ENCODE measurements at places on chromosomes 6 and 20.

DNA sequence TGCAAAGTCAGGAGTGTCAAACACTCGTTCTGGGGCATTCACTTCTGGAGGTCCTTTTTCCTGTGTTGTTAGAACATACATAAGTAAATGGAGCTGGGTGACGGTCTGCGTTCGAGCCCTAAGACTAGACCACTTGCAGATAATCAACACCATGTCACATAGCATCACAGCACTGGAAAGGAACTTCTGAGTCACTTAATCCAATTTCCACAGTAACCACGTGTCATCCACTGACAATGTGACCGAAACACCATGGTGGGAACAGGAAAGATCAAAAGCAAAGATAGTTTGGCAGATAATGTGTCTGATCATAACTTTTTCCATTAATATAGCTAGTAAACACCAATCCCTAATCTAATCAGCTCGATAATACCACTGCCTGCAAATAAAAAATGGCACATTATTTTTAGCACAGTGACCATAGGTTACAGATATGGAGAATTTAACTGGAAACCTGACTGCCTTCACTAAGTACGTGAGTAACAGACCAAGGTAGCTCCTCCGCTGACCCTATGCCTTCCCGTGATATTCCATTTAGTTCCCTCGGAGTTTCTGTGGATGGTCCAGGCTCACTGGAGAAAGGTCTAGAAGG, 34.8 kb downstream of the WRNIP1 start:
- DNase-seq: no peak

DNA sequence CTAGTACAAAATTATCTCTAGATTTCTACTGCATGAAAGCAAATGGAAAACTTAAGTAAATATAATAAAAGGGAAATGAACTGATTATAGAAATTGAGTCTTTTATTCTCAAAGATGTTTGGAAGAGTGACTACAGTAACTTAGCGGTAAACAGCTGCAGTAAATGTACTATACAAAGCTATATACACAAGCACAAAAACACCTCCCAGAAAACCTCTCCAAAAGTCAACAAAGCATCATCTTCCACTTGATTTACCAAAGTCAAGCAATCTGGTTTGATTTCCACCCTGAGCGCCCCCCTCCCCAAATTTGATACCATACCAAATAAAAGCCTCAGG, 142.1 kb upstream of the SHLD1 start:
- DNase-seq: no peak

- no peak for DNase-seq
These were observed 57.9 kb upstream of the AKAP12 start for GRCh38 chr6:151181706-151182363.

- DNase-seq: no peak
These were observed 7.0 kb downstream of the GTF2H5 start for GRCh38 chr6:158175111-158175510.

DNA sequence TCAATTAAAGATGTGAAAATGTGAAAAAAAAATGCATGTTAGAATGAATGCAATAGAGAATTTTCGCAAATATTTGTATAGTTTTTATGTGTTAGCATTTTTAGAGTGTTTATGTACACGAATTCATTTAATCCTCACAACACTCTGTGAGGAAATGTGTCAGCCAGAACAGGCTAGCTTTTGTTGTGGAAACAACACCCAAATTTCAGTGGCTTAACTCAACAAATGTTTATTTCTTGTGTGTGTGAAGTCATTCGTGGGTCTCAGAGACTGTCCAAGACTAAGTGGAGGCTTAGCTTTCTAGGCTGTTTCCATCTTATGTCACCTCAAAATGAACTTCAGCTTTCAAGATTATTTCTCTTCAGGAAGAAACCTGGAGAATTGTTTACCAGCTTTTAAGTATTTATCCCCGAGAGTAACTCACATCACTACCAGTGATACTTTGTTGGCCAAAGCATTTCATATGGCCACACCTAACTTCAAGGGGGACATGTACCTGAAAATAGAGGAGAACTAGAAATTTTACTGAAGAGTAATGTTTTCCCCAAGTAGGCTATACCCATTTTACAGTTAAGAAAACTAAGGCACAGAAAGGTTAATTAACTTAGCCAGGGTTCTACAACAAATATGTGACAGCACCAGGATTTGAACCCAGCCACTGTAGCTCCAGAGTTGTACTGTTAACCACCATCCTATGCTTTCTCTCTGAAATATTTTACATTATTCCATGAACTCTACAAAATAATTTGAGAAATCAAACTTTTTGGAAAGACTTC, 306.1 kb downstream of the QKI start:
- DNase-seq: no peak

- no peak for DNase-seq
These were observed 232.5 kb downstream of the IBTK start for GRCh38 chr6:82015043-82015442.

- DNase-seq: no peak
These were observed 282.2 kb downstream of the CDH26 start for GRCh38 chr20:60240415-60240814.

DNA sequence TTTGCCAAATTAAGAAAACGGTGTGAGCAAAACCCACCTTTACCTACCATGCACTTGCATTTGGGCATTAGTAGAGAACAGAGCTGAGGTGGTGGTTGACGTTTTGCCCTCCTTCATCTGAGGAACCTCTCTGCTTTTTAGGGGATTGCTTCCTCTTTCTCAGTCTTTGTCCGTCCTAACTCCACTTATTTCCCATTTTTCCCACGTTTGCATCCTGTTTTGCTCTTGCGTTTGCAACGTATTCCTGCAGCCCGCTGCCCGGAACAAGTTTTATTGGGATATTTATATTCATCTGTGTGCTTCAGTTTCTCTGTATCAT, 374 bp upstream of the SERINC1 start:
- no peak for DNase-seq

DNA sequence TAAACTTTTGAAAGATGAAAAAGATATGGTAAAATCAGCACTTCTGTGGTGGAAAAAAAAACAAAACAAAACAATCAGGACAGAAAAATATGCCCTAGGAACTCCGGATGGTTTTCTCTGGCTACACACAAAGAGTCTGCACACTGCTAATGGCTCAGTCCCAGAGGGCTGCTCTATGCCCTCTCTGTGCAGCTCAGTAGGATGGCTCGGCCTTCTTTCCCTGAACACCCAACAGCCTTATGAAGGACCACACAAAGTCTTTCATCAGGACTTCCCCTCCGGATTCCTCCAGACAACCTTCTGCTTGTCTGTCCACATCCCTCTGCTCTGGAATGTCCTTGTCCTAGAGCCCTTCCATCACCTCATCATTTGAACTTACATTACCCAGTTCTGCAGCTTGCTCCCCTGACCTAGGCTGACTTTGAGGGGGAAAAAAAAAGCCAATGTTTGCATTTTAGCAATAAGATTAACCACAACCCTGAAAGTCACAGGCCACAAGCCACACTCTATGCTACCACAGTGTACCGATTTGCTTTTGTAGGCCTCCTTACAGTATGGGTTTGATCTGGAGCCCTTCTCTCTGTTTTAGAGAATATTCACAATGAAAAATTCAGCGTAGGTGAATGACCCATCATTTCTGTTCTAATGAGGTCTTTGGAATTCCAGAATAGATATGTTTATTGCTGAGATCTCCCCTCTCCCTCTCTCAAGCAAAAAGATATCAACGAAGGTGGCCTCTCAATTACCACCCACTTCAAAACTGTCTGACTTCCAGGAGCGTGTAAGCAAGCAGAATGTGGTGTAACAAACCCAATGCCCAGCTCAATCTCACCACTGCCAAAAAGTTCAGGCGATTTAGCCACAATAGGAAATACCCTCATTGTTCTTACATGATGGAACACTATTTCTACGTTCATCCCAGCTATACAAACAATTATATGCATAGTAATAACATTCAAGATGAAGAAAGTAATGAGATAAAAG, 164.0 kb downstream of the GMDS start:
- no peak for DNase-seq

DNA sequence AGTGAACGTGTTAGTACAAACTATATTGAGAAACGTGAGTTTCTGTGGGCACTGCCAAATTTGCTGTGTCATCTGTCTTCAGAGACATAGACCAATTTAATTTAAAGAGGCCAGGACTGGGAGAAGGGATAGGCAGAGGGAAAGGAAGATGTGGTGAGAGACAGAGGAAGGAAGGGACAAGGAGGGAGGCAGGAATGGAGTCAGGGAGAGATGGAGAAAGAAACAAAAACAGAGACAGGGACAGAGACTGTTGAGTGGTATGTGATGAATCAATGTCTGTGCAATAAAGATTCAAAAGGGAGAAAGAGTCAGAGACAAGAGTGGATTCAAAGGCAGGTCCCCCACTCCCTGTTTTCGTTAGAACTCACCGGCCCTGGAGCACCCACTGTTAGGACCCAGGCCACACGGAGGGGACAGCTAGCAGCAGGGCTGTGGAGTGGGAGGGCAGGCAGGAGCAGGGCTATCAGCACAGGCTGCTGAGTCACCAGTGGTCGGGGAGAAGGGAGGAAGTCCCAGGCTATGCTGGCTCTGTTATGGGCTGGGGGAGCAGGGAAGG, 51.6 kb upstream of the CHD6 start:
- DNase-seq: no peak

DNA sequence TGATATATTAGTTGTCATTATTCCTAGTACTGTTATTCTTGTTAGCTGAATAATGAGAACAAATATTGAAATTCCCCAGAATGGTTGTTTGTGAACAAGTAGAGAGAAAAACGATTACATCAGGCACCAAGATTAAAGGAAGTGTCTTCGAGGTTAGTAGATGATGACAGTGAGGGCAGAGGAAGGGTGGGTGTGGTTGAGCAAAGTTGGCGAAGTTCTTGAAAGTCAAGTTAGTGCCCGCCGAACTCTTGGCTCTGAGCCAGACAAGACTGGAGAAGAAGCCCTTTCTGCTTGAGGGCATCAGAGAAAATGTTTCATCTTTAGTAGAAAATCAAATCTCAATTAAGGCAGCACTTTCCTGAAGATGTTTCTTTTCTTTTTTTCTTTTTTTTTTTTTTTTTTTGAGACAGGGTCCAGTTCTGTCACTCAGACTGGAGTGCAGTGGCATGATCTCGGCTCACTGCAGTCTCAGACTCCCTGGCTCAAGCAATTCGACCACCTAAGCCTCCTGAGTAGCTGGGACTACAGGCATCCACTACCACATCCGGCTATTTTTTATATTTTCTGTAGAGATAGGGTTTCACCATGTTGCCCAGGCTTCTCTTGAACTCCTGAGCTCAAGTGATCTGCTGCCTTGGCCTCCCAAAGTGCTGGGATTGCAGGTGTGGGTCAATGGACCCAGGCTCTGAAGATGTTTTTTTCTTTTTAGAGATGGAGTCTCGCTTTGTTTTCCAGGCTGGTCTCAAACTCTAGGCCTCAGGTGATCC, 77.1 kb downstream of the SGK1 start:
- no peak for DNase-seq

- DNase-seq: no peak
These were observed 58.3 kb downstream of the COL12A1 start for GRCh38 chr6:75147512-75147911.

DNA sequence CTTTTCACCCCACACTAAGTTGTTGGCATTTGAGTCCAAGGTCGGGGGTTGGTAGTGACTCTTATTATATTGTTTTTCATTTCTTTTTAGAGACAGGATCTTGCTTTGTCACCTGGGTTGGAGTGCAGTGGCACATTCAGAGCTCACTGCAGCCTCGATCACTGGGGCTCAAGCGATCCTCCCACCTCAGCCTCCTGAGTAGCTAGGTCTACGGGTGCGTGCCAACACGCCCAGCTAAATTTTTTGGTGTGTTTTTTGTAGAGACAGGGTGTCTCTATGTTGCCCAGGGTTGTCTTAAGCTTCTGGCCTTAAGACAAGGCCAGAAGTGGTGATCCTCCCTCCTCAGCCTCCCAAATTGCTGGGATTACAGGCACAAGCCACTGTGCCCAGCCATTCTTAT, 25.1 kb upstream of the TGM2 start:
- DNase-seq: no peak

DNA sequence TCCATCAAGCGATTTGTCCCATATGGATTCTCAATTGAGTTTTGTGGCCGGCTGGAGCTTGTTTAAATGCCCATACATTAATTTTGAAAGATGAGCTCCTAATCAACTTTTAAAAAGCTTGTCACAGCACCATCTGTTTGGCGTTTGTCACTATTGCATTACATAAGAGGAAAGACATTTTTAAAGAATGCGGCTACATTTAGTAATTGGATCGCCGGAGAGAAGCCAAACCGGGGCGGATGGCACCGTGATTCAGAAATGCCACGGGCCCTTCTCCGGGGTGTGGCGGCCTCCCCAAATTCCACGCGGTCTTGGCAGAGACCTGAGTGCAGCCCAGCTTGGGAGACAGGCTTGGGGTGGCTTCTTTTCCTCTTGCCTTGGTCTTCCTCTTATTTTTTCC, 67.7 kb upstream of the ZNFX1 start:
- DNase-seq: no peak

DNA sequence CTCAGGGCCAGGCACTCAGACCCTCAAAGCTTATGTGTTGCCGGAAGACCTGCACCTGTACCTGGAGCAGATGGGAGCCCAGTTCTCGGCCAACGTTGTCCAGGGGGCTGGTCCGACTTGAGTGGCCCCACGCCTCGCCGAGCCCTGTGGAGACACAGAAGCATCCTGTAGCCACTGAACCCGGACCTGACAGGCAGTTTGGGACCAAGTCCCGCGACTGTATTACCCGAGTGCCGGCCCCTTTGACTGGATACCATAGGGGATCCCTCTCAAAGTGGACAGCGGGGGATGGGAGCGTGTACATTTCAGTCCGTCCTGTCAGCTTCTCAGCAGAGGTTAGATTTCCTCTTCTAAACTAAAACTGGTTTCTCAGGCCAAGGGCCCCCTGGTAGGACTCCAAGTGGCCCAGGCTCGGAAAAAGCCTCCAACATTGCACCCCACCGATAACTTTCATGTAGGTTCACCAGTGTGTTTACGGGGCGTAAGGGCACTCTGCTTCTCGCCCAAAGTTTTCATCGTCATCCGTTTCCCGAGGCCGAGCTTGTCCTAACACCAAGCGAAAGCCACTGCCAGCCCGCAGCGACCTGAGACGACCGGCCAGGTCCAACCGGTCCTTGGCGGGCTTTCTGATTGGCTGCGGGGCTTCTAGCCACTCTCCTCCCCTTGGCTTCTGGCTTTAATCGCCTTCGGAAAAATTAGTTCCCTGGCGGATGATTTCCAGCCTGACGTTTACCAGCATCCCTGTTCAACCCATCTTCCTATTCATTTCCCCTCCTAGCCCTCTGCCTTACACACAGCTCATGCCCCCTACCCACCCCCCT, 10.8 kb downstream of the SIM1 start:
- DNase-seq: peak; percentile 59

GRCh38 chr6:88477413-88477812, 311.3 kb upstream of the CNR1 start:
- DNase-seq: no peak

GRCh38 chr6:41965429-41966213, 24.0 kb upstream of the CCND3 start:
- no peak for DNase-seq

DNA sequence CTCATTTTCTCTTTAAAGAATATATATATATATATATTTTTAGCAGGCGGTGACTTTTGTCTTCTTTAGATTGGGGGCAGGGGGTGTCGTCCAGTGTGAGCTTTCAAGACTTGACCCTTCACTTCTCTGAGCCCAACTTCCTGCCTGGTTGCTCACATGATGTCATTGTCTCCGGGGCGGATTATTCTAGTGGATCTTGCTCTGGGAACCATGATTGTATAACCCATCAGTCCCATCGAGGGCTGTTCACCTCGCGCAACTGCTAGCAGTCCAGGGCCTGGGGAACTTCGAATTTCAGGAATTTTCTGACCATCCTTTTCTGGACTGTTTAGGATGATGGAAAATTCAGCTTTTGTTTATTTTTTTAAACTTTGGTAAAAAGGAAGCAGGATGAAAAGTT, 1.0 kb downstream of the IGF2R start:
- DNase-seq: peak; percentile 17

GRCh38 chr6:118980063-118980462, 45.1 kb upstream of the MCM9 start:
- no peak for DNase-seq

GRCh38 chr6:13573669-13574110, 711 bp upstream of the SIRT5 start:
- DNase-seq: no peak

Measured in progenitor cell of endocrine pancreas (in vitro differentiated cells).